NCI-H2107 (cell line): ENCODE measurements at places on chromosomes 7 and 10.

- DNase-seq, result no peak
These were observed 297.7 kb downstream of the CCDC3 start for GRCh38 chr10:12703813-12704212.

DNA sequence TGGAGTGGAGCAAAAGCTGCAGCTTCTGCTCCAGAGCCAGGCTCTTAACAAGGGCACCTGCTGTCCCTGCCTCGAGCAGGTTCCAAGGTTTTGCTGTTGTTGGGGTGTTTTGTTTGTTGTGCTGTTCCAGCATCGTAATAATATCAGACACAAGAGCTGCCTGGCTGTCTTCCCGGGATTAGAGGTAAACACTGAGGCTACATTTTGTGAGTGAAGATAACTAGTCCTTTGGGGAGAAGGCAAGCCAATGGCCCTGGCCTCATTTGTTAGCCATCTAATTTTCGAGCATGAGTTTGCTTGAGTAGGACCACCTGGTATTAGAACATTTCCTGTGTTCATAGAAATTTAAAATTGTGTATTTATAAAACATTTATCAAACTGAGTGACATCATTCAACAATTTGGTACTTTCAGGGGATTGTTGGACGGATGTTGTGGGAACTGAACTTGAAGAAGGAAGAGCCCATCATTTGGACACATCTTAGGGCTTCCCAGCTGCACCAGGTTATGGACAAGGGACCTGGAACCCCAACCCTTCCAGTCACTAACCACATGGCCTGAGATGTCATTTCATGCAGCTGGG, 555.0 kb downstream of the TNS3 start:
- no peak for DNase-seq

DNA sequence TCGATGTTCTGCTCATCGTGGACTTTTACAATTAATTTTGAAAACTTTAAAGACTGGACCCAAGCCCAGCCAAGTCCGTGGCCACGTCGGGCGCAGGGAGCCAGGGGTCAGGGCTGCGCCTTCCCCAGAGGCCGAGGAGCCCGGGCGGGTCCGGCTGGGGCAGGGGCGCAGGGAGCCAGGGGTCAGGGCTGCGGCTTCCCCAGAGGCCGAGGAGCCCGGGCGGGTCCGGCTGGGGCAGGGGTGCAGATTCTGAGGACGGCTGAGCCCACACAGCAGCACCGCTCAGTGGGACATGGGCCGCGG, 75.2 kb downstream of the MICALL2 start:
- no peak for DNase-seq

DNA sequence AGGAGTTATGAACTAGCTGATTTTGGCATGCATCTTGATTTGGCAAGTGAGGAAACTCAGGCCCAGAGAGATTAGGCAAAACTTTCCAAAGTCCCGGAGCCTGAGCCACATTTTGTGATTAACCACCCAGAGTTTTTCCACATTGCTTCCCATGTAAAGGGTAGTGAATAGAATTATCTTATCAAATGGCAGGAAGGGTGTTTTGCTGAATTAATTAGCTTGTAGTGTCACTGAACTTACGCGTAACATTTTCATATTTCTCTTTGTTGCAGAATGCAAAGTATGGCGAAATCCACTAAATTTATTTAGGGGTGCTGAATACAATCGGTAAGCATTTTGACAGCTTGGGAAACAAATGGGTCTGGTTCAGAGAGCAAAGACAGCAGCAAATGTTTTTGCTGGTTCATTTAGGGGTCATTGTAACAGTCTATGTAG, 176.2 kb downstream of the ST7 start:
- DNase-seq, result no peak

DNA sequence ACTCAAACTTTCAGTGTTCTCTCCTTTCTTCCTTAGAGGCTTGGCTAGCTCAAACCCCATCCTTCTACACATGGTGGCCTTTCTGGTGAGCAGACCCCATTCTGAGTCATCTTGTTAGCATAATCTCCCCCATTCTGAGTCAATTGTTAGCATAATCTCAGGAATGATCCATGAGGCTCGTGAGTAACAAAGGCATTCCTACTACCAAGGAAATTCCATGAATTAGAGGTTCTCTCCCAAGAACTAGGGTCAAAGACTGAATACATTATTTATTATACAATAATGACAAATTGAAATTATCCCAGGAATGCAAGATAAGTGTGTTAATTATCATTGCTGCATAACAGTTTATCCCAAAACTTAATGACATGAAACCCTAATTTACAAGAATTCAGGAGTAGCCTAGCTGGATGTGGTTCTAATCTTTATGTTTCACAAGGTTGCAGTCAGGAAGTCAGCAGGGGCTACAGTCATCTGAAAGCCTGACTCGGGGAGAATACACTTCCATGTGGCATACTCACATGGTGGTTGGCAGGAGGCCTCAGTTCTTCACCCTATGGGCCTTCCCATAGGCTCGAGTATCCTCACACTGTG, 100.2 kb downstream of the MMRN2 start:
- DNase-seq, result no peak

- DNase-seq, result no peak
These were observed 25.9 kb downstream of the PDGFA start for GRCh38 chr7:493661-494251.

DNA sequence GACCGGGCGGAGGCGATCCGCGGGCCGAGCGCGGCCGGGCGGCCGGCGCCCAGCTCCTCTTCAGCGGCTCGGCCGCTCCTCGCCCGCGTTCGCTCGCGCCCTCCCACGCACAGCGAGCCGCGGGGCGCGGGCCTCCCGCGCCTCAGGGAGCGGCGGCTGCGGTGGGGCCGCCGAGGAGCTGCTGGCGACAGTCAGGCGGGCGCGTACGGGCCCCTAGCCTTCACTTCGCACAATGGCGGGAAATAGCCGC, at the start of gene MCMBP:
Gene MCMBP (minus strand): TSS at position 234 of the 250 bp plus-strand sequence. CDS start 259 bp downstream, outside the sequence.
- no peak for DNase-seq

DNA sequence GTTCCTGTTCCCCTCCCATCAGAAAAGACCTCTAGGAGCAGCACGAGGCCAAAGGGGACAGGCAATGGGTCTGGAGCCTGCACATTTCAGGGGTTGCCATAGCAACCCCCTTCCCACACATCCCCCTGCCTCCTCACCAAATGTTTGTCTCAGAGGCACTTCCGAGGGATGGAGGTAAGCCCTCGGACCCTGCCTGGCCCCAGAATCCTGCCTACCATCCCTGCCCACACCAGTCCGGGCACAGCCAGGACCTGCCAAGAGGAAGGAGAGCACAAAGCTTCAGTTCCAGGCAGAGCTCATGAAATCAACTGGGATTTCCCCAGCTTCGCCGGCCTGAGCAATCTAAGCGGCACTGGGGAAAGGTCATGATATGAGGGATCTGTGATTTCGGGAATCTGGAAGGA, 175.0 kb upstream of the PLXNA4 start:
- DNase-seq, result no peak

- DNase-seq, result no peak
These were observed 491.1 kb upstream of the ZMIZ1 start for GRCh38 chr10:78577712-78578111.

- DNase-seq, result no peak
These were observed 168.0 kb downstream of the ARHGAP12 start for GRCh38 chr10:31760674-31761081.

GRCh38 chr7:16604054-16604453, 41.5 kb downstream of the ANKMY2 start:
- no peak for DNase-seq

DNA sequence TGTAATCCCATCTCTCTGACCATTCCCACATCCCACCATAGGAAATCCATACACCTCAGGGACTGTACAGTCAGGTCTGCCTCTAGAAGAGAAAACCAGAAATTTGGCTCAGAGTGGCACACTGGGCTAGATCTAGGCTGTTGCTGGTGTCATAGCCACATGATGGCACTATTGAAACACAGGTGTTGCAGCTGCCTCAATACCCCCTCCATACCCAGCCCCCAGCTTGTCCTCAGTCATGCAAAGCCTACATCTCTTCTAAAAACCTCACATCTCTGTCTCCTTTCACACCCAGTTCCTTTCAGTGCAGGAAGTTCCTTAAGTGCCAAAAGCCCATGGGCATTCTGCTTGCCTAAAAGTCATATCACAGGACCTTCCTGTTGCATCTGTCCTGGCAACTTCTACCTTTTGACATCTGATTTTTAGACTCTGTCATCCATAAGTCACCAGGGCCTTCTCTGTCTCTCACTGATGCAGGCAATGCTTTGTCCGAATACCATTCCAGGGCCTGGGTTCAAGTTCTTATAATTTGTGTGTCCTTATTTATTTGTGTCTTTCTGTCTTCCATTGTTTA, 27.0 kb upstream of the HIBADH start:
- DNase-seq, result peak; percentile 17

- DNase-seq, result no peak
These were observed 22.7 kb upstream of the EEPD1 start for GRCh38 chr7:36130236-36130945.

GRCh38 chr7:150754951-150755350, 17.7 kb downstream of the GIMAP5 start:
- no peak for DNase-seq

DNA sequence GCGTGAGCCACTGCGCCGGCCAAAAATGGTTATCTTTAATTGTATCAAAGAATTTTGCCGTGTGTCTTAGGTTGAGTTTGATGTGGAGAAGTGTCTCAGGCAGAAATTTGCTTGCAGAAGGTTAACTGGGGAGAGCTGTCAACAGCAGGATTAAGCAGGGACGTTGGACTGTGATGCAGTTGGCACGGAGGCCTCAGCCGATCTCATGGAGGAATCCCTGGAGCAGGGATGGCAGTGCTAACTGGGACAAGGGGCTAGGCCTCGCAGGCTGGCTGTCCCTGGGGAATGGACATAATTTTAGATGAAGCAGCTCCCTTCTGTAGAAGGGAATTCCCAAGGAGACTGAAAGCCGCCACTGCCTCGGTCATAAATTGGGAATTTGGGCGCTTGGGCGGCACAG, 12.3 kb upstream of the KIF5B start:
- DNase-seq, result no peak

GRCh38 chr10:132743925-132744490, 41.9 kb downstream of the NKX6-2 start:
- DNase-seq, result no peak

- DNase-seq, result no peak
These were observed 234.2 kb upstream of the FZD8 start for GRCh38 chr10:35876248-35876647.

DNA sequence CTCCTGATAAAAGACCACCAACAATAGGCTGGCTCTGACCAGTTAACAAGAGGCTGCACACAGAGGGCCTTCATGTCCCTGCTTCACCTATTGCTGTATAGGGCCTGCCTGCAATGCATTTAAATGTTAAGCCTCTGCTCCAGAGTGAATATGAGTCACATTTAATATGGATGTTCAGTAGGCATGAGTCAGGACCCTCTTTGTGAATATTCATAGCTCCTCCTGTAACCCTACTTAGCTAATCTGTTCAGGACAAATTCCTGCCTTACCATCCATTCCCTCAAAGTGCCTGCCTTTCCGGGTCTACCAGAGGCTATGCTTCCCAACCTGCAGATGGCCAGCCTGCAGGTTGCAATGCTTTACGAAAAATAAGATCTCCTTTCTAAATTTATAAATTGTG, 32.5 kb downstream of the ARHGAP22 start:
- no peak for DNase-seq

DNA sequence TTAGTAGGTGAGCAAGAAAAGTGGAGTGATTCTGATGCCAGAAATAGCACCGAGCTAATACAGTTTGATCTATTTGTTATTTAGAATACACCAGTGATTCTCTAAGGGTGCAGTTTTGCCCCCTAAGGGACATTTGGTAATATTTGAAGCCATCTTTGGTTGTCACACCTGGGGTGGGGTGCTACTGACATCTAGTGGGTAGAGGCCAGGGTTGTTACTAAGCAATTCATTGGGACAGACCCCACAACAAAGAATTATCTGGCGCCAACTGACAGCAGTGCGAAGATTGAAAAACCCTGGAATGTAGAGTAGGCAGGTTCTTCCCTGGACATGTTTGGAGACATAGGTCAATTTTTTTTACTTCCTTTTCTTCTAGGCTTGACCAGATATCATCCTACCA, 14.6 kb downstream of the PALS2 start:
- DNase-seq, result no peak

- DNase-seq, result no peak
These were observed 218.0 kb downstream of the CREB5 start for GRCh38 chr7:28630350-28630749.

DNA sequence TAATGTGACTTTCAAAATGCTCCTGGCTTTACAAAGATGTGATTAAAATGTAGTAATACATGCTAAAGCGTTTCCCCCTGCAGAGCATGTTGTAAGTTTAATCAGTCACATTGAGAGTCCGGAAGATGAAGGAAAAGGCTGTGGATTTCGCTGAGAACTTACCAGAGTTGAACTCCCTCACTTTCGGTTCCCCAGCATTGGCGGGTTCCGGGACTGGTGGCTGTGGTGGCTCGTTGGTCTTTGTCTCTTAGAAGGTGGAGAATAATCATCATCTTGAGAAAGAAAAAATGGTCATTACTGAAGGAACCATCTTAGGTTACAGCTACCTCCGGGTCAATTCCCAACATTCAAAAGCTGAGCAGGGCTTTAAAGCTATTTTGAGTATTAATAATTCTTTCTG, 9.6 kb upstream of the NUPR2 start:
- DNase-seq, result no peak

DNA sequence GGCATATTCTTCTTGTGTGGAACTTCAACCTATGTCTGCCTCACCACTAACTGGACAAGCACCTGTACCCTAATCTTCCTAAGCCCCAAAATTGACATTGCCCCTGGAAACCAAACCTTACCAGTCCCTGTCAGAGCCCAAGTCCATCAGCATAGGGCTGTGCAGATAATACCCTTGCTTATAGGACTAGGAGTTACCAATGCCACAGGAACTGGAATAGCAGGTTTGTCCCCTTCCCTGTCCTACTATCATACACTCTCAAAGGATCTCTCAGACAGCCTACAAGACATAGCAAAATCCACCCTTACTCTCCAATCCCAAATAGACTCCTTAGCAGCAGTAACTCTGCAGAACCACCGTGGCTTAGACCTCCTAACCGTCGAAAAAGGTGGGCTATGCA, 19.8 kb downstream of the ZNF107 start:
- DNase-seq, result no peak

- no peak for DNase-seq
These were observed 71.5 kb downstream of the ZMIZ1 start for GRCh38 chr10:79140085-79140793.

GRCh38 chr7:114418117-114418516, 3.5 kb downstream of the FOXP2 start:
- DNase-seq, result no peak
